ENCODE measurements at places on chromosomes 1 and 21.

GRCh38 chr1:54402896-54403295, 3.3 kb downstream of the SSBP3 start:
- no peak for DNase-seq

DNA sequence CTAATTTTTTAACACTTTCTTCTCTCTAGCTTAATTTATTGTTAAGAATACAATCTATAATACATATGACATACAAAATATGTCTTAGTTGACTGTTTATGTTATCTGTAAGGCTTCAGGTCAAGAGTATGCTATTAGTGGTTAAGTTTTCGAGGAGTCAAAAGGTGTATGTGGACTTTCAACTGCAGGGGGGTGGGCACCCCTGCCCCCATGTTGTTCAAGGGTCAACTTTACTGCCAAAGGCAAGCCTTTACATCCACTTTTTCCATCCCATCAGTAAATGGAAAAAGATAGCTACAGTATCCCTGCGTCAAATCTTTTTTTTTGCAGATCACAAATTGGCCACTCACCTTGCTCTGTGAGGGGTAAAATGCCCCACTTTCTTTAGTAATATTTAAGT, 6.3 kb downstream of the METTL18 start:
- no peak for DNase-seq

- DNase-seq = peak; percentile 30
Measured at GRCh38 chr1:102799496-102799895, 308.8 kb downstream of the COL11A1 start.

DNA sequence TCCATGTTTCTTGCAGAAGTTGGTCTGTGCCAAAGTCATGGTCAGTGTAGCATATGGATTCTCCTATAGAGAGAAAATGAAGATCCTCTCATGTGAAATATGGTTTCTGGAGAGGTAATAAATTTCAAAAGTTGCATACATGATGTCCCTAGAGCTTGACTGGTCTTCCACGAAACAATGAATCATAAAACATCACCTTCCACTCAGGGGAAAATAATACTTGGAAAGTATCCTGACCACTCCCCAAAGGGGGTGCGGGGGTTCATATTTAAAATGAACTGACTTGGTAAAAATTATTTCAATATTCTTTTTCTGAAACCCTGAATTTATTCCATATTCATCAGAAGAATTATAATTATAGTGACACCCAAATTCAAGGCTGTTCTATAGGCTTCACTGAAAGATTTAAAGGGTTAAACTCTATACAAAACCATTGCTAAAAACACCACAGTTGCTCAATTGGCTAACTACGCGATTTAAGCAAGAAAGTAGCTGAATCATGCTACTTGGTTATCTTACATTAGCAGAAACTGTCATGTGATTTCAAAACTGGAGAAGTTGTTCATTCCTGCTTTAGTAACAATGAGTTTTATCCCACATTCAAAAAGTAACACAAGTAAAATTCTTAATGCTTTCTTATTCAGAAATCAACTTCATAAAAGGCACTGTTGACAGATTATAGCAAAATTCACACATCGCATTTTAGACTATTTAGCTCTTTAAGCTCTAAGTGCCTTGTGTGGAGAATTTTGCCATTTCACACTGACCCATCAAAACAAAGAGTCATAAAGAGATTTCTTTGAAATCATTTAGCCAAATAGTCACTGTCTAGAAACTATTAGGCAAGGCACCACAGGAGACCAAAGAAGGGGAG, 5.3 kb downstream of the CREG1 start:
- no peak for DNase-seq

DNA sequence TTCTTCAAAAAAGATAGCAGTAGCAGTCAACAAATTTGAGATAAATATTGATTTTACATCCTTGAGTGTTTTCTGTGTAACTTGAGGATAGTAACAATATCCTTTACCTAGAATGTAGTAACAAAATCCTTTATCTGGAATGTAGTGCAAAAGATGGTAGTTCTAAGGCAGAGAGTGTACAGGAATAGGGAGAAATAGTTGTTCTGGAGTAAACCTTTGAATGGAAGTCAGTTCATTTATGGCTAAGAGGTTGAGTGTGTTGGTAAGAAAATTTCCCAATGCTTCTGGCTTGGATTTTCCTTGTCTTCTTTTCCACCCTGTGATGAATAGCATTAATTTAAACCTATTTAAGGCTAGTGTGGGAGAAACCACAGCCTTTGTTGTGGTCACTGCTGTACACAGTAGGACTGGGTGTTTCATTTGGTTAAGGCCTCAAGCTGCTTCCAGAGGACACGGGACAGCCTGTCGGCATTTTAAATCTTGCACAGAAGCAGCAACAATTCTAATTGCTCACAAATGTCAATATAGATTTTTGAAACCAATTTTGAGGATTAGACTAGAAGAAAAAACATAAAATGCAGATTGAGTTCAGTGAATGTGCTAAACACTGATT, 11.3 kb downstream of the NFIA start:
- DNase-seq = no peak

- no peak for DNase-seq
Measured at GRCh38 chr1:5492846-5493245, 499.4 kb downstream of the NPHP4 start.

Data from brain pericyte (primary cell).